ENCODE measurements at places on chromosomes 11 and 22.

GRCh38 chr11:80024119-80024518, 583.3 kb upstream of the TENM4 start:
- DNase-seq: no peak

DNA sequence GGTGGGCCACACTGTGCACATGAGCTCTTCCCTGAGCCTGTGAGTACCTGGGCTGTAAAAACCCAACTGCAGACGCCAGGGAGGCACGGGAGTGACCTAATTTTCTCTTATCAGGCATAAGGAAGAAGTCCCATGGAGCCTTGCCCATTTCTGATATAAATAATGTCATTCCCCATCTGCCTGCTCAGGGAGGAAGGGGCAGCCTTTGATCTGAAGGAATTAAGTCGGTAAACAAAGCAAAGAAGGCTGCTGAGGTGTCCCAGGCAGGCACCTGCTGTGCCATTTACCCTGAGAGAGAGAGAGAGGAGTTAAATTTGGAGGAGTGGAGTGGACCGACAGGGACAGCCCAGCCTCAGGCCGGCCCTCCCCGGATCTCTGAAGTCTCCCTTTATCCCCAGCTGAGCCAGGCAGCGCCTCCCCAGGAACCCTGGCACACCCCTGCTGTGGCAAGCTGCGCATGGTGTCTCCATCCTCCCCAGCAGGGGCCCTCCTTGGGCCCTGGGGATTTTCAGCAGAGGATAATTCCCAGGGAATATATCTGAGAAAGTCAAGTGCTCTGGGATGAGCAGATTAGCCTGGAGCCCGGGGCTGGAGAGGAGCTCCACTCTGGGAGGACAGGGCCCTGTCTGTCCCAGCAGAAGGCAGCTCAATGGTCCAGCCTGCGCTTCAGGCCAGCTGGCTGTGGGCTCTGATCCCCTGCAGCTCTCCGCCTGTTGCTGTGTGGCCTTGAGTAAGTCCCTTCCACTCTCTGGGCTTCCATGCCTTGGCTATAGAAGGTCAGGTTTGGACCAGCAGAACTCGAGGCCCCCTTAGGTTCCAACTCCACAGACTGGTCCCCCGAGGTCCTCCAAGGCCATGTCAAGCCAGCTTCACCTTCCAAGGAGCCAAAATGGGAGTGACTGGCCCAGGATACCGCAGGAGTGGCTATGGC, 17.5 kb upstream of the CABP7 start:
- no peak for DNase-seq

- no peak for DNase-seq
Observed at GRCh38 chr11:61545921-61546320, 35.0 kb downstream of the SYT7 start.

DNA sequence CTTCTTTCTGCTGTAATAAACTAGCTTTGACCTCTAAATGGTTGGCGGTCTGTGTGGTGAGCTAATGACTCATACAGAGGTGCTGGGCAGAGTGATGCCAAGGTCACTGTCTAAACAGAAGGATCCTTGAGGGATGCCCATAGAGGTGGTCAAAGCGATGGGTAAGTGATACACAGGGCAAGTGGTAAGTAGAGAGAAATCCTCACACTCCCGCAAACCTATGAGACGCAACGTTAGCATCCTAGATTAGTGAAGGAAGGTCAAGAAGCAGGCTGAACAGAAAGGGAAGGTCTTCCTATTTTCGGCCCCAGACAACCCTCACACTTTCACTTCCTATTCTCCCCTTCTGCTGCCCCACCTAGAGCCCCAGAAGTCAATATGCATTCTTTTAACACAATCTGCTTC, 65.6 kb upstream of the SESN3 start:
- no peak for DNase-seq

DNA sequence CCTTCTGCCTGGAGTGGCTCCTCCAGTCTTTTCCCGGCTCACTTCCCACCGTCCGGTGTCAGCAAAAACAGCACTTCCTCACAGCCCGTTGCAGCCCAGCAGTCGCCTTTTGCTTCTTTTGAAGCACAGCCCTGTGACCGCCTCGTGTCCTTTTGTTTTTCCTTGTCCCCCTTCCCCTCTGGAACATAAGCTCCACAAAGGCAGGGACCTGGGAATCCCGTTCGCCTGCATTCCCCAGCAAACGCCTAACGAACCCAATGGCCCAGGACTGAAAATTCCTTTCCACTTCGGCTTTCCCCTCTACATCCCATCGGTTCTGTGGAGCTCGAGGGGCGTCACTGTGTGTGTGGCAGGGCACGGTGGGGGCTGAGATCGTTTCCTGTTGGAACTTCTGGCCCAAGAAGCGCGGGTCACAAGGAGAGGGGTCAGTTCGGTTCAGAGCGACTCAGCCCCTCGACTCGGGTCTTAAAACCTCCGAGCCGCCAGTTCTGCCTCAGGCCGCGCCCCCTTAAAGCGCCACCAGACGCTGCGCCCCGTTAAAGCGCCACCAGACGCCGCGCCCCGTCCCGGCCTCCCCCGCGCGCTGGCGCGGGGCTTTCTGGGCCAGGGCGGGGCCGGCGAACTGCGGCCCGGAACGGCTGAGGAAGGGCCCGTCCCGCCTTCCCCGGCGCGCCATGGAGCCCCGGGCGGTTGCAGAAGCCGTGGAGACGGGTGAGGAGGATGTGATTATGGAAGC, 841 bp downstream of the RIC8A start:
- DNase-seq: no peak

DNA sequence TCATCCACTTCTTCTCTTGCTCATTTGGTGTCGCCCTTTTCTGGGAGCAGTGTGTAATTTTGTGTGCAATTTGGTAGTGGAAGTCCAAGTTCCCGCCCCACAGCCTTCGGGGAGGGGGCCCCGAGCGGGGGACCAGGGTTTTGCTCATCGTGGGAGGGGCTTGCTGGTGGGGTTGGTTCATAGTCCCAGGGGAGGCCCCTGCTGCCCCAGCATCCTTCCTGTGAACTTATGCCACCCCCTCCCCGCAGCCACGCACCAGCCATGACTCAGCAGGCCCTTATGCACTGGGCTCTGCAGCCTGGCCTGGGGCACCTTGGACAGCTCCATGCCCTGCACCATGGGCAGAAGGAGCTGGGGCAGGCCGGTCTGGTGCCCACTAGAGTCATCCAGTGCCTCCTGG, 1183.6 kb downstream of the BRD1 start:
- DNase-seq: no peak

- DNase-seq: no peak
Observed at GRCh38 chr11:65279741-65280440, 18.1 kb downstream of the POLA2 start.

Measured in NCI-H526 (cell line).